Mesothelial cell of epicardium (in vitro differentiated cells): ENCODE measurements at places on chromosomes 7 and 10.

DNA sequence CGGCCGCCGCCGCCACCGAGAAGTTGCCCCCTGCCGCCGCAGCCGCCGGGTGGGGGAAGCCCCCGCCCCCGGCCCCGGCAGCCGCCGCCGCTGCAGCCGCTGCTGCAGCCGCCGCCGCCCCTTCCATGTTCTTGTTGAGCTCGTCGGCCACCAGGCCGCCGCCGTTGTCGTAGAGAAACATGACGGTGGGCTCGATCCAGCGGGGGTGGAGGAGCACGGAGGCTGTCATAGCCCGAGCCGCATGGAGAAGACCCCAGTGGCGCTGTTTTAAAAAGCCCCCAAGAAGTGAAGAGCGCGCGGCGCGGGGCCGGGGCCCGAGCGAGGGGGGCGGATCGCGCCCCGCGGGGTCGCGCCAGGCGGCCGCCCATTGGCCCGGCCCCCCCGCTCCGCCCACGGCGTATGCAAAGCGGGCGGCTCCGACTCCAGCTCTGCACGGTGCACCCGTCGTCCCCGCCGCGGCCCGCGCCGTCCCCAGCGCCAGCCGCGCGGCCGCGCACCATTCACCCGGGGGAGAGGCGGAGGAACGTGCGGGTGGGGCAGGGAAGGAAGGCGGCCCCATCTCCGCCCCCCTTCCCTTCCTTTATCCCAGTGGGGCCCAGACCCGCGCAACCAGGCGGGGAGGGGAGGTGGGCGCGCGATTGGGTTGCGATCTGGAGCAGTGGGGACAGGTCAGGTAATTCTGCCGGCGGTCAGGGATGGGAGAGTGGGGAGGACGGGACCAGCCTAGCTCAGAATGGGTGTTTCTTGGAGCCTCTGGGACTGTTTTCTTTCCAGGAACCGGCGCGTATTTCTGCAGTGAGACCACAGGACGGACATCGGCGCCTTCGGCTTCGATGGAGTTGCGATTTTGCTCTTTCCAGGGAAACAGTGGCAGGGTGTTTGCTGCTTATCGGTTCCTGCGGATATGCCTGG, at the start of gene HOXA13:
Gene HOXA13 (minus strand): TSS at position 243 of the 912 bp plus-strand sequence. CDS start 14 bp downstream, at position 229.
- DNase-seq: peak; percentile 72

- no peak for DNase-seq
These were observed 57.7 kb downstream of the STEAP1B start for GRCh38 chr7:22442187-22442881.

- no peak for DNase-seq
These were observed 88.0 kb upstream of the PRSS58 start for GRCh38 chr7:142345811-142346210.

DNA sequence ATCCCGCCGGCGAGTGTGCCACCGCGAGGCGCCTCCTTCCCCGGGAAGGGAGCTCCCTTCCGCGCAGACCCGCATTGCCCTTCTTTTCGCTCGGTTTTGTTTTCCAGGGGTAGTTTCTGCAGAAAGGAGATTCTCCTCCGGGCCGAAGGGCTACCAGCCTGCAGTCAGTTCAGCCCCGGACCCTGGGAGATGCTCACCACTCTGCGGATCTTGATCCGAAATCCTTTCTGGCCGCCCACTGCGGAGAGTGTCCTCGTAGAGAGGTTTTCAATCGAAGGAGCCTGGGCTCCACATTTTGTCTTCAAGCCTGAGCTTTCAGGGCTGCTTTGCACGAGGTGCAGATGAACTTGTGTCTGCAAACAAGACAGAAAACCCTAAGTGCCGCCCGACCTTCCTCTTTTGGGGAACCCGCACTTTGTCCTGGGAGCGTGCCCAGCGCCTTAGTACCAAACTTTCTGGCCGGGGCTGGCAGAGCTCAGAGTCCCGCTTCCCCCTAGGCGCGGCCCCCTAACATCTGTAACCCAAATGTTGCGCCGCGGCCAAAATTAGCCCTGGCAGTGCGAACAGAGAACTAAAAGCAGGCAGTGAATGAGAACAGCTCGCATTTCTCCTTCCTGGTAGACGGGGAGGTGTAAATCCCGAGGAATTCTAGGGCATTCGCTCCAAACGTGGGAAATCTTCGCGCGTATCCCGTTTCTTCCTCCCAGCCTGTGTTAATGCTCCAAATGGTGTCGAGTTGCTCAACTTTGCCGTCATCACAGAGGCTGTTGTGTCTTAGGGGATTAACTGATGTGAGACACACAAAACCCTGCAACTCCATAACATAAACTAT, 6.7 kb upstream of the EN2 start:
- no peak for DNase-seq

- DNase-seq: no peak
These were observed 117.3 kb downstream of the SEMA3A start for GRCh38 chr7:84077336-84077735.

DNA sequence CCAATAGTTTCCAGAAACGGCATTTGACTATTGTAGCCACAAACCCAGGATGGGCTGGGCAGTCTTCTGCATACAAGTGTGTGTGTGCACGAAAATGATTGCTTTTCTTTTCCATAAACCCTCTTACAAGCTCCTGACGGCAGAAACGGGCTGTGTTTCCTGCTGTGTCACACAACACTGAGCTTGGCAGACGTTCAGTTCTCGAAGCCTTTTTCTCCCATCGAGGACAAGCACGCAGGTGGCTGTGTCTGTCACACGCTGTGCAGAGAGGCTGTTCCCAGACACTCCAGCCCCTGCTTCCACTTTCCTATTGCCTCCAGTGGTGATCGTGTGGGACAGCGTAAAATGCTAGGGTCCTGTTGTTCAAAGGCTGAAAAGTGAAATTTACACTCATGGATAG, 32.1 kb downstream of the RBAK start:
- no peak for DNase-seq

- DNase-seq: no peak
These were observed 108.7 kb upstream of the PRR15 start for GRCh38 chr7:29454899-29455451.

- no peak for DNase-seq
These were observed 27.8 kb upstream of the ELMO1 start for GRCh38 chr7:37476428-37476827.

- no peak for DNase-seq
These were observed 27.9 kb upstream of the ASCC1 start for GRCh38 chr10:72243822-72244437.

DNA sequence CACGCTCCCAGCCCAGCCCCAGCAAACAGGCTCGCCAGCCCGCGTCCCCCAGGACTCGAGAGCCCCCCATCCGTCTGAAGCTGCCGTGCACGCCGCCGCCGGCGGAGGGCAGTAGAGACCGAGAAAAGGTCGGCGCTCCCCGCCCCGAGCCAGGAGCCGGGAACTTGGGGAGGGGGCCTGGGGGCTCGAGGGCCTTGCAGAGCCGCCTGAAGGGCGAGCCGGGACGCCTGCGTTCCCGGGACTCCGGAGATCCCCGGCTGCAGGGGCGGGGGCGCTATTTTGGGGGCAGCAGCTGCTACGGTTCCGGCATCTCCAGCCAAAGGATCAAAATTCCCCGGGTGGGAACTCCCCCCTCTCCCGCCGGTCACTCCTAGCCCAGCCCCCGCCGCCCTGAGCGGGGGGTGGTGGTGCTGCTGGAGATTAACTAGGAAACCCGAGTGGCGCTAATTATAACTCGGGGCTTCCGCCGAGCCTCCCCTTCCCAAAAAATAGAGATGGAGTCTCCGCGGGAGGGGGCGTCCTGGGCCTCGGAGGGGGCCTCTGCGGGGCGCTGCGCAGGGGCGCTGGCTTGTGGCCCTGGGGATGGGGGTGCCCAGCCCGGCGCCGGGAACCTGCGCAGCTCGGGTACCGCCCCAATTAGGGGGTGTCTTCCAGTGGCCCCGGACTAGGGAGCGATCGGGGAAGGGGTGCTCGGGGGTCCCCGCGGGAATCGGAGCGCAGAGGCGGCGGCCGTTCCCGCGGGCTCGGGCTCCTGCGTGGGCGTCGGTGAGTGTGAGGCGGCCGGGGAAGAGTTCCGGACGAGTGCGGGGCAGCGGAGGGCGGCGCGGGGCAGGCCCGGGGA, 608 bp downstream of the ACHE start:
- peak; percentile 63 for DNase-seq

- DNase-seq: no peak
These were observed 19.2 kb downstream of the ABCB4 start for GRCh38 chr7:87456247-87456646.

GRCh38 chr10:110212119-110213006, 5.0 kb downstream of the MXI1 start:
- DNase-seq: no peak

DNA sequence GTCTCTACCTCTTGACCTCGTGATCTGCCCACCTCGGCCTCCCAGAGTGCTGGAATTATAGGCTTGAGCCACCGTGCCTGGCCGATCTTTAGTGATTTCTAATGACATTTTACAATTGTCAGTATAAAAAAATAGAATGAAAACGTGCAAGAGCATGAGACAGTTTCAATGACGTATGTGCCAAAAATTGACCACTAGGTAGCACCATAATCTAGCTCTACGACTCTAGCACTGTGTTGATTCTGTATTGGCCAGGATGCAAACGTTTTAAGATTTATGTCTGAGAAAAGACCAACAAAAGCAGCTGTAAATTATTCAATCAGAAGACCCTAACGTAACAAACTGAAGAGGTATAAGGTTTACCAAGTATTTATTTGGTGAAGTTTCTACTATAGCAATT, 25.4 kb upstream of the EXOC6 start:
- no peak for DNase-seq

DNA sequence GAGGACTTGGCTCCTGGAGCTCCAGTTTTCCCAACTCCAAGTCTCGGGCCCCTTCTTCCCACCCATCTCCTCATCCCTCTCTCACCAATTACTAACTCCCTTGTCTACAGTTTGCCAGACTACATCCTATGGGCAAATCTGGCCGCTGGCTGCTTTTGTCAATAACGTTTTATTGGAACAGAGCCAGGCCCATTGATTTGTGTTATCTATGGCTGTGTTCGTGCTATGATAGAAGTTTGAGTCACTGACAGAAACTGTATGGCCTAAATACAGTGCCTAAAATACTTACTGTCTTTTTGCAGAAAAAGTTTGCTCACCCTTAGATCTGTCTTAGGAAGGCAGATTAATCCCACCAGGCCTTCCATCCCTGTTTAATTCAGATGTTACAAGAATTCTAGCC, 71.3 kb downstream of the PIP4K2A start:
- DNase-seq: no peak

- DNase-seq: no peak
These were observed at the start of gene CYP3A5 for GRCh38 chr7:99679400-99680191. Gene CYP3A5, minus strand, starts transcription at chr7:99679996. Its CDS starts 100 bp downstream, at chr7:99679896.

DNA sequence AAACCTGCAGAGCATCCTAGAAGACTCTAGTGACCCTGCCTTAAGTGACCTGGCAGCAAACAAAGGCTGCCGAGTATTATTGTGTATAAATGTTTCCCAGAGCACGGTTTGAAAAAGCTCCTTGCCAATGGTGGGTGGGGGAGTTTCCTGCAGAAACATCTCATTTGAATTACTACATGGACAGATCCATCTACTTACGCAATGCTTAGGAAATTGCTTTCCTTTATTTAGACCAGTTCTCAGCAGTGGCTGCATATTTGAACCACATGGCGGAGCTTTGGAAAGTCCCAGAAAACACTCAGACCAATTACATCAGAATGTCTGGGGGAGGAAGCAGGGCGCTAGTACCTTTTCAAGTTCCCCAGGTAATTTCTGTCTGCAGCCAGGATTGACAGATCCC, 560.9 kb downstream of the SDK1 start:
- peak; percentile 50 for DNase-seq

- no peak for DNase-seq
These were observed 119.3 kb downstream of the HDAC9 start for GRCh38 chr7:18614841-18615240.

DNA sequence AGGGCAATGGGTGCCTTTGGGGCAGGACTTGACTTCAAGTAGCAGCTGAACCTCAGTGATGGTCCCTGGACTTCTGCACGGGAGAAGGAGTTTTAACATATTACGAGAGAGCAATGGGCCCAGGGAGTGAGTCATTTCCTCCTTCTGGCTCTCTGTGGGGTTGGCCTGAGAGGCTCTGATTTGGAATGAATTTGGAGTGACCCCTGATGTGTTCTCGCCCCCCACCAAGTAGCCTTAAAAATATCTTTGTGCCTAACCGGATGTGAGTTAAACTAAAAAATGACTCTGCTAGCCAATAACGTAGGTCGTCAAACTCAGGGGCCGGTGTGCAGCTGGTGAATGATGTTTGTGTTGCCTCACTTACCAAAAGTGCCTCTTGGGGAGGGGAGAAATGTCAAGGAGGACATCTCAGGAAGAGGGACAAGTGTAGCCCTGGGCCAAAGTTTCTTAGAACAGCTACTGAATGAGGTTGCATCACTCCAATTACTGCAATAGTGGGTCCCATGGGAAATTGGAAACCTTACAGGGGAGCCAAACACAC, 656.6 kb downstream of the INHBA start:
- no peak for DNase-seq

DNA sequence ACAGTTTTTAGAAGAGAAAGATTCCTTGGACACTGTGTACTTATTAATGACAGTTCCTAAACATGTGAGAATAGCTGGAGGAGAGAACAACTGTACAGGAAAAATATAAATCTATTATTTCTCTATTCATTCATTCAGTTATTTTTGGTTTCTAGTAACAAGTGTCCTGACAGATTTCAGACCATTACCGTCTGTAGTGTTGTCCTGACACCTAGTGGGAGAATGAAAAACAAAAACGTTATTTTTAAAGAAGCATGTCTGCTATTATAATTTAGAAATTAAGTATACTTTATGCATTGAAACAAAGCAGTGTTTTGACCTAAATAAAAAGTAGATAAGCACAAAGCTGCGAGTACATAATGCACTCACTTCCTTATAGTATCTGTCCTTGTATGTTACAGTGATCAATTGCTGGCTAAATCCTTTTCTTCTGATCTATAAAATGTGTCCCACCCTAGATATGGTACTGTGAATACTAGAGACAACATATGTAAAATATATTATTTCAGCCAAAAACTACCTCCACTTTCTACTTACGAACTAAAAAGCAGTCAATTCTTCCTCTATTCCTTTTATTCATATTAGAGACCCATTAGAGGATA, 575.6 kb downstream of the ARL4A start:
- no peak for DNase-seq

DNA sequence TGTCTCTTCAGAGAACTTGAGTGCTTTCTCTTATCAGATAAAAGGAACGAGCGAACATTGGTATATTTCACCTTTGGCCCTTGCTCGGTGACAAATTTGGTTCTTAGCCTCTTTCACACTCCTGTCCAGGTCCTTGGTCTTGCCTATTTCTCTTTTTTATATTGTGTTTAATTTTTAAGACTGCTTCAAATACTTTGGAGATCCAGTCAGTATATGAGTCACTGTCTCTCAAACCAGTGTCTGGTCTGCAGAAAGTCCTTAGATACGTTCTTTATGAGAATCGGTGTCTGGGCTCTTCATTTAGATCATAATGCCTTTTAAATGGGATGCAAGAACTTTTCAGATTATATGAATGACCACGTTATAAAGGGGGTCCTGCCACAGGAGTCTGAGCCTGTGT, 55.0 kb downstream of the PIK3AP1 start:
- DNase-seq: no peak

GRCh38 chr7:151150388-151150787, 17.1 kb downstream of the GBX1 start:
- DNase-seq: no peak

- DNase-seq: no peak
These were observed 20.8 kb downstream of the RALA start for GRCh38 chr7:39644170-39644569.
